Astrocyte of the spinal cord (primary cell): ENCODE measurements at places on chromosomes 13 and 19.

DNA sequence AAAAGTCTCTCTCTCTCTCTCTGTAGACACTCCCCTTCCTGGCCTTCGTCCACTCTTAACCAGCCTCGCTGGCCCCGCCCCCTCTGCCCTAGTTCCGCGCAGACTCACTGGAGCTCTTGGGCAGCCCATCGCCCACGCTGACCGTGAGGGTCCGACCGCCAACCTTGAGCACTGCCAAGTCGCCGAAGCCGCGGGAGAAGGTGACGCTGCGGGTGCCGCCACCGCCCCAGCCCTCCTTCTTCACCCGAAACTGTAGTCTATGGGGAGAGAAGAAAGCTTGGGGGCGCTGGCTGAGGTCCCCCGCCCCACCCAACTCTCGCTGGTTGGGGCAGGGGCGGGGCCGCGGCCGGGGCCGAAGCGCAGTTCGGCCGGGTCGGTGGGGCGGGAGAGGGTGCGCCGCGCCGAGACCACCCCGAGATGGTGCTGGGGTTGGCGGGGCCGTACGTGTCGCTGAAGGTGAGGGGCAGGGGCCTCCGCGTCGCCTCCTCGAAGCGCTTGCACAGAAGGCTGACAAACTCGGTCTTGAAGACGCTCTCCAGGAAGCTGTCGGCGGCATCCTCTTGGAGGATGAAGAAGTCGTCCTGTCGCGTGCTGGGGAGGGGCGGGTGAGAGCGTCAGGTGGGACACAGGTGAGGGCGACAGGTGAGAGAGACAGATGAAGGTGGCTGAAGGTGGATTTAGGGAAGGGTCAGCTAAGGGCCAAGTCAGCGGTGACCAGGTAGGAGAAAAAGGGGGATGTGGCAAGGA, 12.6 kb upstream of the ZNF414 start:
- peak; percentile 92 for DNase-seq

DNA sequence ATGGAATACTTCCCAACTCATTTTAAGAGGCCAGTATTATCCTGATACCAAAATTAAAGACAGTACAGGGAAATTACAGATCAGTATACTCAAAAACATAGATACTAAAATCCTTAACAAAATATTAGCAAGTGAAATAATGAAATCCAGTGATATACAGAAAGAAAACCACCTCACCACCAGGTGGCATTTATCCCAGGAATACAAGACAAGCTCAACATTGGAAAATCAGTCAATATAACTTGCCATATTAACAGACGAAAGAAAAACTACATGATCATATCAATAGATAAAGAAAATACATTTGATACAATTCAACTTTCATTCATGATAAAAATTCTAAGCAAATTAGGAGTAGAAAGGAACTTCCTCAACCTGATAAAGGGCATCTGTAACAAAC, 6.7 kb upstream of the GNA15 start:
- peak; percentile 73 for DNase-seq

DNA sequence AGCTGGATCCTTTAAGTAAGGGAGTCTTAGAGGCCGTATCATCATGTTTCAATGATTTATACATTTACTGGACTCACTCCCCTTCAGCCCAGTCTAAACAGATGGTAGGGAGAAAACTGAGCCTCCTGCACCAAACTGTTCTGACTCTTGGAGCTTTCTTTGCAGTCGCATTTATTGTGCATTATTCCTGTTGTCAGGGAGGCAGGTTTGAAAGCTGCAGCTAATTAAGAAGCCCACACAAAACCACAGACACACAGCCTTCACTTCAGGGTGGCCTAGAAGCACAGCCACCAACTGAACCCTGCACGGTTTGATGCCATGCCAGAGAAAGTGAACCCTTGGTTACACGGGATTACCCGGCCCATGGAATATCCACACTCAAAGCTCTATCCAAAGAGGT, 911.0 kb downstream of the UQCRFS1 start:
- no peak for DNase-seq

GRCh38 chr13:85095418-85096272, 703.6 kb downstream of the SLITRK6 start:
- DNase-seq = no peak

GRCh38 chr13:78777396-78777795, 118.4 kb upstream of the OBI1 start:
- DNase-seq = no peak

- no peak for DNase-seq
Observed at GRCh38 chr19:13870873-13871272, 6.1 kb upstream of the NANOS3 start.
